ENCODE measurements at places on chromosomes 16 and 17. TPM values are rescaled to one million over a fixed set of nuclear protein-coding genes. Genes with fewer than 3 reads are reported as not detected.

The KCNJ16 gene
- polyA plus RNA-seq, result 2.7 TPM

- no peak for DNase-seq
Observed at GRCh38 chr16:53962041-53962440, 258.1 kb downstream of the FTO start.

DNA sequence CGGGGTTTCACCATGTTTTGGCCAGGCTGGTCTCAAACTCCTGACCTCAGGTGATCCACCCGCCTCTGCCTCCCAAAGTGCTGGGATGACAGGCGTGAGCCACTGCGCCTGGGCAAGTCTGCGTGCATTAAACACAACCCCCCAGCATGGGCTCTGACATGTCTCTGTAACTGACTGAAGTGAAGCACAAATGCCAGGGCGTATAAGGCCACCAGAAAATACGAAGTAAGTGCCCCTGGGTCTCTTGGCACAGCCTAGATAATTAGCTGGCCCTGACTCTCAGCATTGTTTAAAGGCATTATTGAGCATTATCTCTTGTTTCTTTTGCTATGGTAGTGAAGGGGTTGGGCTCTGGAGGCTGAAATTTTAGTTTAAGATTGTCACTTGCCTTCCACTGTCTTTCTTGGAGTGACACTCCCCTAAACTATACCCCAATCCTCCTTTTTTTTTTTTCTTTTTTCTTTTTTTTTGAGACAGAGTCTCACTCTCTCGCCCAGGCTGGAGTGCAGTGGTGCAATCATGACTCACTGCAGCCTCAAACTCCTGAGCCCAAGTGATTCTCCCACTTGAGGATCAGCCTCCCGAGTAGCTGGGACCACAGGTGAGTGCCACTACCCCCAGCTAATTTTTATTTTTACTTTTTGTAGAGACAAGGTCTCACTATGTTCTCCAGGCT is 8.2 kb upstream of the SEC14L1 start:
- DNase-seq, result no peak

DNA sequence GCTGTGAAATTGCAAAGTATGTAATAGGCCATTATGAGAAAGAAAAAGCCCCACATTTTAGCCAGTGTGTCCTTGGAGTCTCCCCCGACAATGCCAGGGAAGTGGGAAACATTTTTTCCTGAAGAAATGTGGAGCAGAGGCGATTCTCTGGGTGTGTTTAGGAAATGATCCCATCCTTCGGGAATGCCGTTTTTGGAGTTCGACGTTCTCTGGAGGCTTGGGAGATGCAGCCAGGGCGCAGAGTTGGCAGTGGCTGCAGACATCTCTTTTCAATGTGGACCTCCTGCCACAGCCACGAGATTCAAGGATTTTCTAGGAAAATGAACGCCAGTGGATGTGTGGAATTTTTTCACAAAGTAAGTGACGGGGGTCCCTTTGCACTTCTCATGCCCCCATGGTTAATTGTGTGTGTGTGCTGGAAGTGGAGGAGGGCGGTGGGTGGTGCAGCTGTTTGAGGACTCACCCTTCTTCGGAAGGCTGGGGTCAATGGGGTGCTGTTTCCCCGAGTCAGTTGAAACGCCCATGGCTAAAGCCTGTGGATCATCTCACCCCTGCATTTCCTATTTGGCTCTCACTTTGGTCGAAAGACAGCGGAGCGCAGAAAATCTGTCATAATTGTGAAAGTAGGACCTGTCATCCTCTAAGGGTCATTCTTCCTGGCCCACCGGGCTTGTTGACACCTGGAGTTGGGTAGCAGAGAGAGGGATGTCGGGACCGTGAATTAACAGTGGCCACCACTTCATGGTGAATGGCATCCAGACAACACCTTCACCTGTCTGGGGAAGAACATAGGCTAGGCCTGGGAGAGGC is 73.2 kb downstream of the CMIP start:
- no peak for DNase-seq

DNA sequence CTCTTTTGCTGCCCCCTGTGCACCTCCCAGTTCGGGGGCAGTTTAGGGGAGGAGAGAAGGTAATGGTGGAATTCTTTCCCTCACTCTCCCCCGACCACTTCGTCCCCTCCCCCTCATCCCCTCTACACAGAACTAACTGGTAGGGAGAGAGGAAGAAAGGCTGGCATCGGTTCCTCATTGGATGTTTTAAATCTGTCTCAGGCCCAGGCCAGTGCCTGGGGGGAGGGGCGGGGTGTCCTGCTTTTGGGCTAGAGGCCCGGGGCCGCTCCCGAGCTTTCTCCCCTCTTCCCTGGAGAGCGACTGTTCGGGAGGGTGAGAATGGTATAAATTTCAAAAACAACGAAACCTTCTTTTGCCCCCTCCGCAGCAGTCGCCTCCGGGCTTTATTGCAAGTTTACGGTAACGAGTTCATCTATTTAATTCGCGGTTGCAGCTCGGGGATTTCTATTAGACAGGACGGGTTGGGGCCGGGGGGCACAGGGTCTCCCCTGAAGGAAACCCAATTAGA is at the start of gene PRAC2:
PRAC2 (plus strand) TSS at position 271 of the 508 bp plus-strand sequence. CDS start 1,226 bp downstream, outside the sequence.
- DNase-seq, result no peak

DNA sequence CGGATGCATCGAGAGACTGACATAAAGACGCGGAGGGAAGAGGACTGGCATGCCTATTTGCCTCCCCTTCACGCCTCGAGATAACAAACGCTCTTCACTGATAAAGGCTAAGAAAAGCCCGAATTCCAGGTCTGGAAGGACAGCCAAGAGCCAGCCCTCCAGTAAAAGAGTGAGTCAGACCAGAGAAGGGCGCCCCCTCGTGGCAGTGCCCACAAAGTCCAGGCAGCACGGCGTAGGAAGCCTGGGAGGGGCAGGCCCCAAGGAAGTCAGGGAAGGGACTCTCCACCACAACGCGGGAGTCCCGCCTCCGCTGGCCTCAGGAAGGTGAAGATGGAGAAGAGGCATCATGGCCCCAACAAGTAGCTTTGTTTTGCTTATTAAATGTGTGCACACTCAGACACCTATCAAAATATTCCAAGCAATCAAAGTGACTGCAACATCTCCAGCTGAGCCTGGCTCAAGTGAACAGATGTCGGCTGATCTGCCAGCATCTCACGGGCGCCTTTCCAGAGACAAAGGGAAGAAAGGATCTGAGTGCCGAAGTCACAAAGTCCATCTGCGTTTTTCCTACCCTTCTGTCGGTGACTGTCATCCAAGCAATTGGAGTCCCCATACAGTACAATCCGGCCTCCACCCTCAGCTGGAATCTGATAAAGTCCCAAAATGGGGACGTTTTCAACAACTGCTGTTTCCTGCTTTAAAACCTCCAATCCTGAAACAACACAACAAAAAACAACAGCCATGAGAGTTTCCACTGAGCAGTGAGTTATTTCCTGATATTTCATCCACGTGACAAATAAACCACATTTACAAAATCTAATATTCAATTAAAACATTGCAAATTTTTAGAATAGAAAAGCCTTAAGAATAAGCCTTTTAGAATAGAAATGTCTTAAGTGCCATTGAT is 20.4 kb upstream of the SLC38A8 start:
- DNase-seq, result peak; percentile 93

GRCh38 chr17:27608328-27609230 is 22.4 kb upstream of the LGALS9 start:
- DNase-seq, result no peak

- no peak for DNase-seq
Observed at GRCh38 chr17:4017377-4017776, 53.1 kb upstream of the ATP2A3 start.

DNA sequence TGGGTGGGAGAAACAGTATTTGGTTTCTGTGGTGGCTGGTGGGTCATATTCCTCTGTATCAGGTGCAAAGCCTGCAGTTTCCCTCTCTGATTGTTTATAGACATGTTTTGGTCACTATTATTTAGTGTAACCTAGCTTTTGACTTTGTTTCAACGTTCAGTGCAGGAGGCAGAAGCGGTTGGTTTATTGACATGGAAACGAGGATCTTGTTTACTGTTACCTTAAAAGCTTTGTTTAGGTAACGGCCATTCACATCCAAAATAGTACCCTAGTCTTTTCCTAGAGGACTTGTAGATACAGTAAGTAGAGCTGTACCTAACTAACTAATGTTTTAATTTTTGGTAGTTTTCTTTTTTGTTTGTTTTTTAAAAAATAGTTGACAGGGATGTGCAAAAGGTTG is 3.5 kb downstream of the MSI2 start:
- no peak for DNase-seq

DNA sequence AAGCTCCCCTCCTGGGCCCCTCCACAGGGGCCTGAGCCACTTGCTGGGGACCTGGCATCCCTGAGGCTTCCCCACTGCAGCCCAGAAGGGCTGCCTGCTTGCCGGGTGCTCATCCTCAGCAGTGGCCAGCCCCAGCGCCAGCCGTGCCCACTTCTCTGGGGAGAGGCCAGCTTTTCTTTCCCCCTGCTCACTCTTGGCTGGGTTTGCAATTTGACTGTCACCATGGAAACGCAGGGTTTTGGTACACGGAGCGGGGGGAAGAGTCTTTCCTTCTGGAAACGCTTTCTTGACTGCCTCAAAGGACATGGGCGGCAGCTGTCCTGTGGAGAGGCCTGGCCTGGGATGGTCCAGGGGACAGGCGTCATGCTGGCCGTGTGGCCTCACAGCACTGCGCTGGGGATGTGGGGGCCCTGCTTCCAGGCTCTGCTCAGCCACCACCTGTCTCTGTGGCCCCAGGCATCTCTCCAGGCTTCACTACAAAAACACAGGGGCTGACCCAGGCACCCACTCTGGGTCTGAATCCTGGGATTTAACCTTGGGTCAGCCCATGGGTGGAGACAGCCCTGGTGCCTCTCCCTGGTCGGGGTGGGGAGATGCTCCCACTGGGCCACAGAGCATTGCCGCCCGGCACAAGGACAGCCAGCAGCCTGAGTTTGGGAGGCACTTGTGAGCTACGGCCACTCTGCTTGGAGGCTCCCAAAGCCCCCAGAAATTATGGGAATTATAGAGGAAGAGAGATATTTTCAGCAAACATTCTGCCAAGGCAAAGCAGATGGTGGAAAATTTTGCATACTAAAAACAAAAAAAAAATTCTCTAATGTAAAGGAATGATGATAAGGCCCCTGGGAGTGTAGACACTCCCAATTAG is 45.9 kb upstream of the DOC2B start:
- DNase-seq, result no peak

The PLA2G10 gene
- 0.38 TPM for polyA plus RNA-seq

- DNase-seq, result peak; percentile 93
Observed at GRCh38 chr17:74770498-74771318, 5.4 kb downstream of the NAT9 start.

GRCh38 chr17:71339206-71339605 is 781.6 kb upstream of the SOX9 start:
- no peak for DNase-seq

GRCh38 chr17:74814453-74814852 is 38.3 kb upstream of the NAT9 start:
- DNase-seq, result no peak

The ABCA9 gene
- polyA plus RNA-seq, result 8.8 TPM

GRCh38 chr17:48726114-48726915 is 2.2 kb downstream of the HOXB13 start:
- DNase-seq, result no peak

DNA sequence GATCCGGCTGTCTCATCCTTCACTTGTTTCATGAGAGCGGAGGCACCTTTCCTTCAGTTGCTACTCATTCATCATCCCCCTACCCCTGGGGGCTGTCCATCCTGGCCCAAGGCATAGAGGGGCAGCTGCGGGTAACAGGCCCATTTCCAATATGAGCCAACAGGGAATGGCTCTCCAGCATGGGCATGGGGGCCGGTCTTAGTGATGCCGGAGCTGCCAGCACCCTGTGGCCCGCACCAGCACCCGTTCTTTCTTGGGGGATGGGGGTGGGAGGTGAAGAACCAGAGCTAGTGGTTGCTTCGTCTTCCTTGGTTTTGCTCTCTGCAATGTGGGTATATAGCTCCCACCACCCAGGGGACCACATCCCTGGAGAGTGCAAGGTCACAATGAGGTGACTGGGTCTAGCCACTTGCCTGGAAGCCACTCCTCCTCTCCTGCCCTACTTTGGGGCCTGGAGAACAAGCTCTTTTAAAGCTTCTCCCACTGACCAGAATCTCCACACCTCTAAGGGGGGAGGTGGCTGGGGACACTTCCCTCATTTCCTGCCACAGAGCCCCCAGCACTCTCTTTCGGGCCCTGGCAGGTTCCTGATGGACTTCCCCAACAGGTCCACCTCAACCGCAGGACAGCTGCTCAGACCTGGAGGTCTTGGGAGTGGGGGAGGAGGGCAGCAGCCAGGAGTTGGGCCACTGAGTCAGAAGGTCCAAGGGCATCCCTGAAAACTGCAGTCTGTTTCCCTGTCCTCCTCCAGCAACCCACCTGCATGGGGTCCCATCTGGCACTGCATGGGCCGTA is 11.9 kb upstream of the TBX2 start:
- DNase-seq, result peak; percentile 50

The SBK1 gene
- 16.4 TPM for polyA plus RNA-seq
